NCI-H774 (cell line): ENCODE measurements at places on chromosomes 6 and 20.

- no peak for DNase-seq
Observed at GRCh38 chr6:116424001-116424400, 37.2 kb upstream of the CALHM6 start.

- DNase-seq, result no peak
Observed at GRCh38 chr6:40825102-40825501, 213.9 kb downstream of the UNC5CL start.

GRCh38 chr6:79453558-79454042 is 83.6 kb downstream of the LCA5 start:
- DNase-seq, result no peak

DNA sequence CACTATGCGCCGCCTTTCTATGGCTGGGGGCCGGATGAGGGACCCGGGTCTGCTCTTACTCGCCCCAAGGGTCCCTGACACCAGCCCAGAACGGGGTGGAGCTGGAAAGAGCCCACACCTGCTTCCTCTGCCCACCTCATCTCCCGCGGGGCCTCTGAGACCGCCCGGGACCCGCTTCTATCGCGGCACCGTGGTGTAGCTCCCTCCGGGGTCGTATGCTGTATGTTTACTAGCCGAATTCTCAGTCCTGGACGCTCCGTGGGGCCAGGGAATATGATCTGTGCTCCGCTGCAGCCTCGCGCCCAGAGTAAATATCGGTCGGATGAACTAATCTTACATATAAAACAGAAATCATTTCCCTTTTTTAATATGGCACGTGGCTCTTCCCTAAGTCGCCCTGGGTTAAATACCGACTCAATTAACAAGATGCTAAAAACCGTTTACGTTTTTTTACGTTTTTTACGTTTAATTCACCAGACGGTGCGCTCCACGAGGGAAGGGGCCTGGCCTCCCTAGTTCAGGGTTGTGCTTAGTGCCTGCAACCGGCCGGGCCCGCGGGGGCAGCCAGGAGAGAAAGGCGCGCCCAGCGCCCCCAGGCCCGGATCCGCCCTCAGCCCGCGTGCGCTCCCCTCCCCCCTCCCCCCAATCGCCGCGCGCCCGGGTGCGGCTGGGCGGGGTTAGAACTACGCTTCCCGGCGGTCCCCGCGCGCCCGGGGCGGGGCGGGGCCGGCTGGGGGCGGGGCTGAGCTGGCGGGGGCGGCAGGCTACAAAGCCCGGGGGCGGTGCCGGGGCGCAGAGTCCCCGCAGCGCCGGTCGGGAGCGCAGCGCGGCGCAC is at the start of gene RBM38:
Gene RBM38, plus strand, starts transcription at position 793 of the 835 bp plus-strand sequence. CDS start 186 bp downstream, outside the sequence.
- DNase-seq, result peak; percentile 77

GRCh38 chr6:75794954-75795739 is 46.1 kb downstream of the MYO6 start:
- no peak for DNase-seq

GRCh38 chr6:25366903-25367545 is 87.8 kb downstream of the CARMIL1 start:
- no peak for DNase-seq

- no peak for DNase-seq
Observed at GRCh38 chr6:121497970-121498375, 62.5 kb downstream of the GJA1 start.

DNA sequence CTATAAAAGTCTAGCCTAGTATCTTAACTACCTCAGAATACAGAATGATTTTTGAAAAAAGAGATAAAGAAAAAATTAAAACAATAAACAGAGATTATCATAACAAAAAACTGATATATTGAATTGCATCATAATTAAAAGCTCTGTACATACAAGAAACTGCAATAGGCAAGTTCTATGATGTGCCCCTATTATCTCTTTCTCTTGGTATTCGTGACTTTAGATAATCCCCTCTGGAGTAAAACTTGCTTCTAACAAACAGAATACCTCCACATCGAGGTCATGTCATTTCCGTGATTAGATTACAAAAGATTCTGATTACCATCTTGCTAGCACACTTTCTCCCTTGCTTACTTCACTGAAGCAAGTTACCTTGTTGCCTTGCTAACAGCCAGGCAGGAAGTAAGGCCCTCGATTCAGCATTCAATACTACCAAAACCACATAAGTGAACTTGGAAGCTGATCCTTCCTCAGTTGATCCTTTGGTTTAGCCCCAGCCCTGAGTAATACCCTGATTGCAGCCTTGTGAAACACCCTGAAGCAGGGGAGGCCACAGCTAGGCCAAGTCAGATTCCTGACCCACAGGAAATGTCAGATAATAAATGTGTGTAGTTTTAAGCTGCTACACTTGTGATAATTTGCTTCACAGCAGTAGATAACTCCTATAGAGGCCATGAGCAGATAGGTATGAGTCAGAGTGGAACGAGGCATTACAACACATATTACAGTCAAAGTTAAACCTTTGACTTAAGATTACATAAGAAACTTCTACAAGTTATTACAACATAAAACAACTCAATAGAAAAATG is 53.7 kb upstream of the TMX4 start:
- no peak for DNase-seq

DNA sequence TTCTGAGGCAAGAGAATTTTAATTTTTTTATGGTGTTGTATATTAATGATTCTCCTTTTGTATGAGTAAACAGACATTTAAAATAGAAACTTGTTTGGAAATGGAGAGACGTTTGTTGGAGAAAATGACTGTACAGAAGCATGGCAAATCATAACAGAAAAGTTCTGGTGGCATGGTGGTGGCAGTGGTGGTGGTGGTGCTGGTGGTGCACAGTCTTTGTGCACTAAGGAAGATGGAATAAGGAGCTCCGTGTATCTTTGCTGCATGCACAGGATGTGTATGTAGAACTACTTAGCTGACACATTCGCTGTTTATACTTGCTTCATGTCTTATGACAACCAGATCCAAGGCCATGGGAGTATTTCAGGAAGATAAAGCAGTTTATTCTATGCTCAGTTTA is 294.9 kb downstream of the UTRN start:
- no peak for DNase-seq

DNA sequence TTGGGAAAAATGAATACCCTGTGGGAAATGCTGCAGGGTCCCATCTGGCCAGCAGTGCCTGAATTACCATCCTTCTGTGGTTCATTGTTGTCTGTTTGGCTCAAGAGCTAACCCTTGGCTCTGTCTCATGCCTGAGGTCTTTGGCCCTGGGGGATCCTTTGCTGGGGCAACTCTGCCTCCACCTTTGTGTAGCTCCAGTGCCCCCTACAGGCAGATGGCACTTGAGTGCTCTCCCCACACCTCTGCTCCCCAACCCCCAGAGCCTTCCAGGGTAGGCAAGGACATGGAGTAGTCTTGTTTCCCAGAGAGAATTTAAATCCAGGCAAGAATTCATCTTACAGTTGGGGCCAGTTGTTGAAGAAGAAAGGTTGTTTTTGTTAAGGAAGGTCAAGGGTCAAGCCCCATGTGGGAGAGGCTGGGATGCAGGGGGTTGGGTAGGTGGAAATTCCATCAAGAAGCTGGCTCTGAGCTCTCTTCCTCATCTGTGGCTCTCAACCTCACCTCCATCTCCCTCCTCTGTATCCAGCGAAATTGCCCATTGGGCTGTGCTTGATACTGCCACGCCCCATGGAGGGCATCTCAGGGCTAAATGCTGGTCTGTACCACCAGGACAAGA is 44.2 kb downstream of the ZNF831 start:
- DNase-seq, result no peak

DNA sequence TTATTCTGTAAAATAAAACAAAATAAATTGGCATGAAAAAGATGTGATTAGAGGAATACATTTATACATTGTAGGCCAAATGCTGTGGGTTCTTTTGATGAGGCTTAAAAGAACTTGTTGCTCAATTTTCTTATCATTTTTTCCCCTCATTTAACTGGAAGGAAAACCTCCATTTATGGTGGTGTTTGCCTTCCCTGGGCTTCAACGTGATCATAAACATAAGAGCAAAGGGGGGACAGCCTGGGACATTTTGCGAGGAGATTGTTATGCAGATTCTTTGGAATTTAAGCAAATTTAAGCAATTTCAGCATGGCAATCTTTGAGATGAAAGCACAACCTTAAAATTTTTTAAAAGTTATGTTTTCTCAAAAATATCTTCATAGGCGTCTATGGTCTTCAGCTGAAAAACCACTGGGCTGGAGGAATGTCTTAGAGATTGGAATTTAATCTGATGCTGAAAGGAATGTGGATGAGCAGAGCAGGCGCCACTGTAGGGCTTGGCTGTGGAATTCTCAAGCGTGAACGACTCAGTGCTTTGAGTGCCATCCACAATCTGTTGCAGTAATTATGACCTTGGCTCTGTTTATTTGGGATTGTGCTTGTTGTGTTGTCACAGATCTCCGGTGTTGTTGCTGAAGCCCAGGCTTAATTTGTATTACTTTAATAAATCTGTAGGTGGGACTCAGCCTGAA is 149.4 kb upstream of the MLIP start:
- no peak for DNase-seq

DNA sequence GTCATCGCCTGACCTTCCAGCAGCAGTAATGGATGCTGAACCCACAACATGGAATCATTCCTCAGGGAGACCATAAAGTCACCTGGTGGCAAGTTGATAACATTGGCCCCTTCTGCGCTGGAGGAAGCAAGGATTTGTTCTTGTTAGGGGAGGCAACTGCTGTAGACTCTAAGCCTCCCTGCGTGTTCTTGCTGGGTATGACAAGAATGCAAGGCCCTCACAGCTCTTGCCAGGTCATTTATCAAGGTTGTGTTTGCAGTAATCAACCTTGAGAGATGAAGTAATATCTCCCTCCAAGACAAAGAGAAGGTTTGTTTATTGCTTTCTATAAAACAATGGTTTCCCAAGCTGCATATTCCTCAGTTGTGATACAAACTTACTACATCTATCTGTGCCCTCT is 80.9 kb downstream of the PERP start:
- DNase-seq, result no peak

GRCh38 chr20:24303393-24304170 is 165.8 kb upstream of the SYNDIG1 start:
- no peak for DNase-seq

- DNase-seq, result no peak
Observed at GRCh38 chr20:5203380-5203779, 76.6 kb downstream of the CDS2 start.

GRCh38 chr6:118808793-118809638 is 84.9 kb upstream of the ASF1A start:
- no peak for DNase-seq
